ENCODE measurements at places on chromosomes 12 and 14.

DNA sequence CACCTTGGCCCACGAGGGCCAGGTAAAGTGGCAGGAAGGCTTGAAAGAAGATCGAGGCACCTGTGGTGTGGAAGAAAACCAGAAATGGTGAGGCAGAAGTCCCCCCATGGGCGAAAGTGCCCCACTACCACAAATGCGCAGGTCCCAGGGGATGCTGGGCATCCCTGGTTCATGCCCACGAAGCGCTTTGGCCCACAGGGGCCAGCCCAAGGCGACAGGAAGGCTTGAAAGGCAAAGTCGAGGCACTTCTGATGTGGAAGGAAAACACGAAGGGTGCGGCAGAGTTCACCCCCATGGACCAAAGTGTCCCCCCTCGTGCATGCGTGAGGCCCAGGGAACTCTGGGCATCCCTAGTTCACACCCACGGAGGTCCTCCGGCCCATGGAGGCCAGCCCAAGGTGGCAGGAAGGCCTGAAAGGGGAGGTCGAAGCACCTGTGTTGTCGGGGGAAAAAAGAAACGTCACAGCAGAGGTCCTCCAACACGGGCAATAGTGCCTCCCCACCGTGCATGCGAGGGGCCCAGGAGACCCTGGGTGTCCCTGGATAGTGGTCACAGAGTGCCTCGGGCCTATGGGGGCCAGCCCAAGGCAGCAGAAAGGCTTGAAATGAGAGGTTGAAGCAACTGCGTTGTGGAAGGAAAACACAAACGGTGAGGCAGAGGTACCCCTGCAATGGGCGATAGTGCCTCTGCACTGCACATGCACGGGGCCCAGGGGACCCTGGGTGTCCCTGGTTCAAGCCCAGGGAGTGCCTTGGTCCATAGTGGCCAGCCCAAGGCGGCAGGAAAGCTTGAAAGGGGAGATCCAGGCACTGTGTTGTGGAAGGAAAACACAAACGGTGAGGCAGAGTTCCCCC, 373.9 kb downstream of the ALG10 start:
- DNase-seq: no peak

- no peak for DNase-seq
Measured at GRCh38 chr14:79318371-79318770, 892.9 kb downstream of the DIO2 start.

- no peak for DNase-seq
Measured at GRCh38 chr14:52531481-52531880, 20.8 kb downstream of the TXNDC16 start.

DNA sequence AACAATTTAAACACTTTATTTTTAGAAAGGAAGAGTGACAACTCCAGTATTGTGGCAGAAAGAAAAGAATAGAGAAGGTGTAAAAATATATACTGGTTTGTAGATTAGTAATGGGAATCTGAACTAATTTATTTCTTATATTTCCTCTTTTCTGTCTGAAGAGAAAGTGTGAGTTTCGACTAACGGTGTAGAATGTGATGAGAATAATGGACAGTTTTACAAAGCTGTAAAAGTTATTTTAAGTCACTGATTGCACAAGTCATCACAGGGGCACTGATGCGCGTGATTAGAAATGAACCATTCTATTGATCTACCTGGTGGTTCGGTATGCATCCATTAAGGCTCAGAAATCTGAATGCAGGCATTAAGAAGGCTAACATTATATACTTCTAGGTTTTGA, 158.5 kb upstream of the ATXN7L3B start:
- no peak for DNase-seq

GRCh38 chr12:92930421-92930820, 1.3 kb upstream of the EEA1 start:
- no peak for DNase-seq

Measured in cerebellar cortex (tissue), 1 donor.